Tibial artery (tissue), 4 donors: ENCODE measurements at places on chromosomes 5 and 9.

- no peak within 1 kb of the TSS for H3K27ac ChIP-seq
- no peaks in the 10 kb centered on the region for H3K36me3 ChIP-seq
- no peaks in the 10 kb centered on the region for H3K4me1 ChIP-seq
- H3K4me3 ChIP-seq: no peak within 1 kb of the TSS
Observed at GRCh38 chr5:57482671-57483106, at the start of gene ACTBL2. TSS of gene ACTBL2 (minus strand) at chr5:57482811. CDS start at chr5:57482707, 104 bp downstream.

DNA sequence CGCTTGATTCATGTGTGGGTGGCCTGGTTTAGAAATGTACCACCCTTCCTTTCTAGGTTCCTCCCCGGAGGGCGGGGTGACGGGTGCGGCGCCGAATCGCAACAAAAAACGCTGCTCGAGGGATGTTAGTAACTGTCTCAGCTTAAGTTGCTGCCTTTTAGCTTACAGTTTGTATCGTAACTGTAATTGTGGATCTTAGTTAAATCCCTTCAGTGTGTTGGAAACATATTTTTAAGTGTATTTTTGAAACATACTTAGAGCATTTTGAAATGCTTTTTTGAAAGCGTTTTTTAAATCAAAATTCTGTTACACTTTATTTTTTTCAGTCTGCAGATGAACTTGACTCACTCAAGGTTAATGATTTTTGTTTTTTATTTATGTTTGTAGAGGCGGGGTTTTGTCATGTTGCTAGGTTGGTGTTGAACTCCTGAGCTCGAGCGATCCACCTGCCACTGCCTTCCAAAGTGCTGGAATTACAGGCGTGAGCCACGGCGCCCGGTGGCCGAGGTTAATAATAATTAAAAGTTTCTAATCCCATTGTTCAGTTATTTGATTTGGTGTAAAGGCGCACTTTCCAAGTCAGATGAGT, 997 bp upstream of the CHD1 start:
- no peaks in the 10 kb centered on the region for H3K27me3 ChIP-seq
- H3K36me3 ChIP-seq: peaks cover 9% of the 10 kb centered on the region
- no peaks in the 10 kb centered on the region for H3K4me1 ChIP-seq

- no peak overlapping the region for H3K27ac ChIP-seq
- no peak for DNase-seq
- no peak overlapping the region for H3K4me3 ChIP-seq
- H3K27me3 ChIP-seq: no peaks in the 10 kb centered on the region
- no peaks in the 10 kb centered on the region for H3K4me1 ChIP-seq
Observed at GRCh38 chr5:91929522-91929817, 546.4 kb upstream of the ARRDC3 start.

GRCh38 chr9:99130069-99130468, 25.2 kb downstream of the TGFBR1 start:
- no peaks in the 10 kb centered on the region for H3K4me1 ChIP-seq
- no peaks in the 10 kb centered on the region for H3K36me3 ChIP-seq
- DNase-seq: no peak
- H3K4me3 ChIP-seq: no peak overlapping the region
- no peaks in the 10 kb centered on the region for H3K27me3 ChIP-seq
- no peak overlapping the region for H3K27ac ChIP-seq

DNA sequence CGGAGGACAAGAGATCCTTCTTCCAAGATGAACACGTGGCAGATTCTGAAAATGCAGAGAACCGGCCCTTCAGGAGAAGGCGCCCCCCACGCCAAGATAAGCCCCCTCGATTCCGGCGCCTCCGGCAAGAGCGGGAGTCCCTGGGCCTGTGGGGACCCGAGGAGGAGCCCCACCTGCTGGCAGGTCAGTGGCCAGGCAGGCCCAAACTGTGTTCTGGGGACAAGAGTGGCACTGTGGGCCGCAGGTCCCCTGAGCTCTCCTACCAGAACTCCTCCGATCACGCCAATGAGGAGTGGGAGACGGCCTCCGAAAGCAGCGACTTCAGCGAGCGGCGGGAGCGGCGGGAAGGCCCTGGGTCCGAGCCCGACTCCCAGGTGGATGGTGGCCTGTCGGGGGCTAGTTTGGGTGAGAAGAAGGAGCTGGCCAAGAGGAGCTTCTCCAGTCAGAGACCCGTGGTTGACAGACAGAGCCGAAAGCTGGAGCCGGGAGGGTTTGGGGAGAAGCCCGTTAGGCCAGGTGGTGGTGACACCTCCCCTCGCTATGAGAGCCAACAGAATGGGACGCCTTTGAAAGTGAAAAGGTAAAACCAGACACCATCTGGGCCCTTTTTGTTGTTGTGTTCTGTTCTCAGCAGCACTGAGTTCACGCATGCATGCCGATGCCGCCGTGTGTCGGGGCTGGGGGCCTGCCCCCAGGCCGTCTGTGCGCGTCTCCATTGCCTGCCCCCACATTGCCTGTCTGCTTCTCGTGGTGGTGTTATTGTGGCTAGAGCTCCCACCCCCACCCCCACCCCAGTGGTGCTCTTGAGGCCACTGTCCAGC, 26.6 kb upstream of the POMT1 start:
- no peak for DNase-seq
- H3K27me3 ChIP-seq: no peaks in the 10 kb centered on the region
- H3K27ac ChIP-seq: no peak overlapping the region
- no peak overlapping the region for H3K4me3 ChIP-seq

- H3K36me3 ChIP-seq: peaks cover 54% of the 10 kb centered on the region
- no peak overlapping the region for H3K4me3 ChIP-seq
- H3K4me1 ChIP-seq: no peaks in the 10 kb centered on the region
- no peak for DNase-seq
Observed at GRCh38 chr9:6488395-6488794, 75.4 kb downstream of the UHRF2 start.

GRCh38 chr9:30362373-30362772, 2022.1 kb upstream of the ACO1 start:
- no peaks in the 10 kb centered on the region for H3K27me3 ChIP-seq
- no peak overlapping the region for H3K4me3 ChIP-seq
- no peaks in the 10 kb centered on the region for H3K36me3 ChIP-seq
- H3K27ac ChIP-seq: no peak overlapping the region
- no peaks in the 10 kb centered on the region for H3K4me1 ChIP-seq
- DNase-seq: no peak

DNA sequence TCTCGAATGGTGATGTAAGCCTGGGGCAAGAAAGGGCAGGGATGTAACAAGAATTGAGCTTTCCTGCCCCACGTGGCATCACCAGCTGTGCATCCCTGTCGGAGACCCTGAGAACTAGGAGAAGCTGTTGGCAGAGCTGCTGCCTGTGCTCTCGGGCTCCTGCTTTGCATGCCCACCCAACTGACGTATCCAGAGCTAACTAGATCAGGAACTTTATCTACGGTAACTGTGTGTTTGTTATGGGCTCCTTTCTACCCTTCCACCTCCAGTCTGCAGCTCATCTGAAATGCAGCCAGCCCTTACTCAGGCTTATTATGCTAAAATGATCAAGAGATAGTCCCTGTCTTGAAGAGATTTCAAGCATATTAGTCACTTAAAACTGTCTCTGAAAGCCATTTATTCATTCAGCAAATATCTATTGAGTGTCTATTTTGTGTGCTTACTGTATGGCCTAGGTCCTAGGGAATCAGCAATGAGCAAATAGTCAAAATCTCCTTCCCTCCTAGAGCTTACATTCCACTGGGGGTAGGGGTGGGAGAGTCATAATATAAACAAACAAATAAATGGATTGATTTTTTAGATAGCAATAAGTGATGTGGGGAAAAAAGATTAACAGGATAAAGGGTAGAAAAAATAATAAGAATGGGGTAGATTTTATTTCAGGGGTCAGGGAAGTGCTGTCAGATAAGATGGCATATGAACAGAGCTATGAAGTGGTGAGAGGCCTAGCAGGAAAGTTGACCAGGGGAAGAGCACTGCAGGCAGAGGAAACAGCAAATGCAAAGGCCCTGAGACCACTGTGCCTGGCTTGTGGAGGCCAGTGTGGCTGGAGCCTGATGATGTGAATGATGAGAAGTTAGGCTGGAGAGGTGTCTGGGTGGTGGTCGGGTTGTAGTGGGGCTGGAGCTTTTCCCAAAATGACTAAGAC, 118.2 kb downstream of the GALNT10 start:
- peaks cover 14% of the 10 kb centered on the region for H3K4me1 ChIP-seq
- no peak overlapping the region for H3K27ac ChIP-seq

- H3K4me3 ChIP-seq: no peak overlapping the region
- no peaks in the 10 kb centered on the region for H3K27me3 ChIP-seq
- no peak overlapping the region for H3K27ac ChIP-seq
- H3K4me1 ChIP-seq: no peaks in the 10 kb centered on the region
- peaks cover 53% of the 10 kb centered on the region for H3K36me3 ChIP-seq
Observed at GRCh38 chr5:142311725-142312124, 13.1 kb downstream of the SPRY4 start.

- peaks cover 7% of the 10 kb centered on the region for H3K4me1 ChIP-seq
- no peaks in the 10 kb centered on the region for H3K36me3 ChIP-seq
- no peak overlapping the region for H3K4me3 ChIP-seq
- no peak for DNase-seq
- no peaks in the 10 kb centered on the region for H3K27me3 ChIP-seq
- no peak overlapping the region for H3K27ac ChIP-seq
Observed at GRCh38 chr5:144191998-144192397, 21.3 kb downstream of the KCTD16 start.
